LoVo (cell line): ENCODE measurements at places on chromosomes 1 and 21.

DNA sequence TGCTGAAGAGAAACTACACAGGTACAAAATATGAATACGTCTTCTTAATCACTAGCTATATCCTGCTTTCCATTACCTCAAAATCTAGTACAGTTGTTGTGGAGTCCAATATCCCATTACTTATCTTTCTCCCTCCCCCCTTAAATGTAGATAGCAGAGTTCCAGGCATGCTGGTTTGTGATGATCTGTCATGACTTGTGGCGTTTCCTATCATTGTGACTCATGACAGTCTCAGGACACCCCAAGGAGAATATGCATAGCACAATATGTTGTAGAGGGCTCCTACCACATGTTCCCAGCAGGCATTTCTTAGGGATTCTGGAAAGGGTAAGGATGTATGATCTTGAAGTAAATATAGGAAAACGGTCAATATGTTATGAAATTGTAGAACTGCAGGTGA, 206.9 kb downstream of the USH2A start:
- DNase-seq: no peak

DNA sequence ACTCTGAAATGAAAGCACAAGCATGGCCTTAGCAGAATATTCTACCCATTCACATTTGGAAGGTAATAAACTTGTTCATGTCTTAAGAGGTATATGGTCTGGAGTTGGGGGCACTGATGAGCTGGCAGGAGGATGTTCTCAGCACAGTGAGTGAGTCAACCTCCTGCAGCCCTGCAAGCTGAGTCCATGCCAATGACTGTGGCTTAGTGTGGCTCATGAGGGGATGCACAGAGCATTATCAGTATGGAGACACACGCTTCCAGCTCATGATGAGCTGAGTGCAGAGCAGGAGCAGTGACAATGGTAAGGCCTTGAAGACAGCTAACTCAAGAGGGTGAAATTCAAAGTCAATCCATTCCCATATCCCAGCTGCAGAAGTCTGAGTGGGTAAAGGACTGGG, 102.3 kb downstream of the TNFSF18 start:
- no peak for DNase-seq

DNA sequence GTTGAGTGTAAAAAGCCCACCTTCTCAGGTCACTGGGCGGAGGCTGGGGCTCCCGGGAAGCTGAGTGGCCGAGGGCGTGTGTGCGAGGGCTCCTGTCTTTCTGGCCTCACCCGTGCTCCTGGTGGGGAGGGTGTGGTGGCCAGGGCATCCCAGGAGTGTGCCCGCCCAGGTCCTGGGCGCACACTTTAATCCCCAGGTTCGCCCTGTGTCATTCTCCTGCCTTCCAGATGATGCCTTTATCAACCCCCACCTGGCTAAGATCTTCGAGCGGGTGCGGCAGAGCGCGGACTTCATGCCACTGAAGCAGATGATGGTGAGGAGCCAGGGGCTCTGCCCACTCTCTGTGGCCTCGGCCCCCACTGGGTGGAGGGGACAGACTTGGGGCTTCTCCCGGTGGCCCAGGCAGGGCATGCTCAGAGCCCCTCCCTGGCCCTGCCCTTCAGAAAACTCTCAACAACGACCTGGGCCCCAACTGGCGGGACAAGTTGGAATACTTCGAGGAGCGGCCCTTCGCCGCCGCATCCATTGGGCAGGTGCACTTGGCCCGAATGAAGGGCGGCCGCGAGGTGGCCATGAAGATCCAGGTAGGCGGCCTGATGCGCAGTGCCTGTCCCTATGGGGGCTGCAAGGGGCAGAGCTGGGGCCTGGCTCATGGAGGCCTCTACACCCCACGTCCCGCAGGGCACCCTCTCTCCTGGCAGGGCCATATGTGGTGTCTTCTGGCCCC, 42.5 kb downstream of the COQ8A start:
- DNase-seq: no peak

GRCh38 chr1:157965584-157965983, 27.9 kb upstream of the KIRREL1 start:
- DNase-seq: no peak

DNA sequence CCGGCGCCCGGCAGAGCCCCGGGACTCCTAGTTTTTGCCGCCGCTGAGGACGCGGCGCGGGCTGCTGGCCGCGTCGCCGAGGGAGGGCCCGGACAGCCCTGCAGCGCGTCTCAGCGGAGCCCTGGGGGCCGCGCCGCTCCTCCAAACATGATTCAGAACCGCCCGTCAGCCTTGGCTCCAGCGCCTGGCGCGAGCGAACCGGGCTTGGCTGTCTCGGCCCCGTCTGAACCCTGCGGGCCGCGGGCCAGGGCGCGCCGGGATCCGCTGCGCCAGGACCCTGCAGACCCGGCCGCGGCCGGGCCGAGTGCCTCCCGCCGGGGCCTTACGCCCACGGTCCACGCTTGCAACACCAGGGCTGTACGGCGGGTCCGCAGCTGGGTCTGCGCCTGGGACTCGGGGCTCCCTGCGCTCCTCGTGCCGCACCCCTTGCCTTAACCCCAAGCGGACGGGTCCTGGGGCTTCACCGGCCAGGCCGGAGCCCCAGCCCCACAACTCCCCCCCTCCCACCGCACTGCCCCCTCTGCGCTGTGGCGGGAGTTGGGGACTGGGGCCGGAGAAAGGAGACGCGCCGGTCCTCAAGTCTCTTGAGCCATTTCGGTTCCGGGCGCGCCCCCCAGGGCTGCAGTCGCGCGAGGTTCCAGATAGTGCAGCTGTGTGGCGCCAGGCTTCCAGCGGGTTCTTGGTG, 48.4 kb upstream of the CD34 start:
- DNase-seq: no peak

DNA sequence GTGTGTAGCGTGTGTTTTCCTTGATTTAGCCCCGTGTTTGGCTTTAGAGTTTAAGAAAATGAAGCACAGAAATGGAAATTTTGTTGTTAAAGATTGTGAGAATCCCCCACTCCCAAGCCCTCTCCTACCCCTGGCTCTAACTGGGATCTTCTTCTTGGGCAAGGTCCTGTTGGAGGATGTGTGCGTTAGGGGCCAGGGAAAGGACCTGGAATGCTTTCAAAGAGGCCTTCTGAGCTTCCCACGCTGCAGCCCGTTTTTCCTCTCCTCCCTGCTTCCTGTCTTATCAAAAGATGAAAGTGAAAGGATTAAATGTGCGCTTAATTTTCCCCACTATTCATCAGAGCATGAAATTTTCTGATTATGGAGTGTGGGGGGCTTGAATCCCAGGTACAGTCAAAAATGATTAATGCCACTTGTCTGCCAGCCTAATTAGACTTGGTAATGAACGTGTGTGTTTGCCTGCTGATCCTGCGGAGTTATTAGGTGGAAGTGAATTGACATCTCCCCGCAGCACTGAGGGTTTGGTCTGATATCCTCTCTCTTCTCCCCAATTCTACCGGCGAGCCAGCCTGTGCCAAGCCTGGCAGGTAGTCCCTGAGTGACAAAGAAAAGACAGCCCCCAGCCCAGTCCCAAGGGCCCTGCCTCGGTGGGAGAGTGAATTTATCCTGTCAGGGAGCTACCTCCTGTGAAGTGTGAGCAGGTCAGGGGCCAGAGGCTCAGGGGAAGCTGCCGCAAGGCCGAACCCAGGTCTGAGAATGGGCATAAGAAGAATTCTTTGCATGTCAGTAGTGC, 4.9 kb downstream of the RASSF5 start:
- DNase-seq: no peak

DNA sequence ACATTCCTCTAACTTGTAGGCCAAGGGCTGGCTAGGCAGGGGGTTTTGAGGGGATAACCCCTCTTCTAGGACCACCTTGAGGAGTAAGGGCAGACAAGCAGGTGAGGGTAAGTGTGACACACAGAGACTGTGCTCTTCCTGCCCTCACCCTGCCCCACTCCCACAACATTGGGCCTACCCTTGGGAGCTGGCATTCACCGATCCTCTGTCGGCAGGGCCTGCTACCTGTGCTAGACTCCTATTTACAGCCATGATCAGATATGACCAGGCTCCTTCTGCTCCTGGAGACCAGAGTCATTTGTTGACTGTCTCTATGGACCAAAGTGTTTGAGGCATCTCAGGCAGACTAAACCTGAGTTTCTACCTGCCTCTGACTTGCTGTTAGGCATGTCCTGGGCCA, 68.3 kb downstream of the SYF2 start:
- DNase-seq: no peak

GRCh38 chr1:12778907-12779306, 5.4 kb downstream of the PRAMEF12 start:
- no peak for DNase-seq

DNA sequence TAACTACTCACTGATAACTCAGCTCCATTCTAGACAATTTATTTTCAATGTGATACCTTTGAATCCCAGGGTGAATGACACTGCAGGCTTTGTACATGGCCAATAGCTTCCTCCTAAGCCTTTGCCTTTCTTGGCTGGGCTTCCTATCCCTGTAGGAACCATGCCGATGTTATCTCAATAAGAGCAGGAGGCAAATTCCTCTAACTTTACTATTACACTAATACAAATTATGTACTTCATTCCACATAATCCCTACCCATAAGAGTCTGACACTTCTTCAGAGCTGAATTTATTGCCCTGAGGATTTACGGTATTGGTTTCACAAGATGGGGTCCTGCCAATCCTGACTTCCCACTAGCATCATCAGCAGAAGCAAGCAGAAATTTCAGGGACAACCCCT, 14.0 kb downstream of the TGFBR3 start:
- peak; percentile 43 for DNase-seq

DNA sequence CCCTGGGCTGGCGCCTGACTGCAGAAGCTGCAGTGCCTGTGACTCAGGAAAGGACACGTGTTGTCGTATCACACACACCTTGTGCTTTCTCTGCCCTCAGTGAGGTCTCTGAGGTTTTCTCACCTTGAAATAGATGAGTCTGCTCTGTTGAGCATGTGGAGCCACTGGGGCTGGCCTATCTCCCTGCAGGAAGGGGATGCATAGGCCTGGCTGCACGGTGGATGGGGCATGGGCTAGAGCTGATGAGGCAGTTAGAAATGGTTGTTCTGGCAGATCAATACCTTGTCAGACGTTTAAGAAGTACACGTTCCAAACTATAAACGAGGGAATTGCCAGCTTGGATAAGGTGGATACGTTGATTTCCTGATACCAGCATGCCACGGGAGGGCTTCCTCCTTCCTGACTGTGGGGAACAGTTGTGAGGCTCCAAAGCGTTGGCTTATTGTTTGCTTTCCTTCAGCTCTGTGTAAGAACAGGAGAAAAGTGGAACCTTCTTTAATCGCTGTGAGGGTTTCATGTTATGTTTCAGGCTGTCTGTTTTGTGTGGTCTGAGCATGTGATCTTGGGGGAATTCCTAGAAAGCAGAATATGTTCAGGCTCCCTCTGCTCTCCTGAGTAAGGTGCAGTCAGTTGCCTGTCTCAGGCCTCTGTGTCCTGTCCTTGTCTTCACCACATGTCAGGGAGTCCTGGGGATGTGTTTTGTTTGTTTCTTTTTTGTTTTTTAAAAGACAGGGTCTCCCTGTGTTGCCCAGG, 44.8 kb downstream of the PCNT start:
- DNase-seq: no peak

DNA sequence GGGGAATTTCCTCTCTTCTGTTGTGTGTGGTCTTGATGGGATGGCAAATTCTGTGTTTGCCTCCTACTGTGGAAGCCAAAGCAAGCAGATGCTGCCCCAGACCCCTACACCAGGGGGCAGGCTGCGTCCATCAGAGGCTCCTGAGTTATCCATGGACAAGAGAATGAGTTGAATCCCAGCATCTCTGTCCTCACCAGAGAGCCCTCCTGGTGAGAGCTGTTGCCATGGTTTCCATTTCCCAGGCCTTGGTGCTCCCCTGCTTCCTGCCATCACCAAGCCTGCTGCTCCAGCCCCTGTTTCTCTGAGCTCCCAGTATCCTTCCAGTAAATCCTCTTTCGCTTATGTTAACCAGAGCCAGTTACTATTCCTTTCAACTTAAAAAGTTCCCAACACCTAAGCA, 20.4 kb upstream of the GNG12 start:
- peak; percentile 33 for DNase-seq

- peak; percentile 73 for DNase-seq
These were observed 1.1 kb downstream of the SERTAD4 start for GRCh38 chr1:210233495-210234328.

DNA sequence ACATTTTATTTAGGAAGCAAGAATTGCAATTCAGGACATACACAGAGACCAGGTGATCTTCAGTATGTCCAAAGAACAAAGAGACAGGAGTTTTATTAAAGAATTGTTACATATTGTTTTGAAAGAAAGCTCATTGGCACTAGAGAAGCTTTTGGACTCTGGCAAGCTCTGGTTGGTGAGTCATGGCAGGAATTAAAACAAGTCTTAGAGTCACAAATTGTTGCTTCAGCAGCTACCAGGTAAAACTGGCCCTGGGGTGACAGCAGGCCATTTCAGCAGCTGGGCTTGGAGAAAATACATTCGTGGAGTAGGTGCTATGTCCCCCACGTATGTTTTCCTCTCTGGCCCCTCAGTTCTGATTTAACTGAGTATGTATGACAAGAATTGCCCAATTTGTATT, 58.8 kb downstream of the MAP3K21 start:
- peak; percentile 32 for DNase-seq

DNA sequence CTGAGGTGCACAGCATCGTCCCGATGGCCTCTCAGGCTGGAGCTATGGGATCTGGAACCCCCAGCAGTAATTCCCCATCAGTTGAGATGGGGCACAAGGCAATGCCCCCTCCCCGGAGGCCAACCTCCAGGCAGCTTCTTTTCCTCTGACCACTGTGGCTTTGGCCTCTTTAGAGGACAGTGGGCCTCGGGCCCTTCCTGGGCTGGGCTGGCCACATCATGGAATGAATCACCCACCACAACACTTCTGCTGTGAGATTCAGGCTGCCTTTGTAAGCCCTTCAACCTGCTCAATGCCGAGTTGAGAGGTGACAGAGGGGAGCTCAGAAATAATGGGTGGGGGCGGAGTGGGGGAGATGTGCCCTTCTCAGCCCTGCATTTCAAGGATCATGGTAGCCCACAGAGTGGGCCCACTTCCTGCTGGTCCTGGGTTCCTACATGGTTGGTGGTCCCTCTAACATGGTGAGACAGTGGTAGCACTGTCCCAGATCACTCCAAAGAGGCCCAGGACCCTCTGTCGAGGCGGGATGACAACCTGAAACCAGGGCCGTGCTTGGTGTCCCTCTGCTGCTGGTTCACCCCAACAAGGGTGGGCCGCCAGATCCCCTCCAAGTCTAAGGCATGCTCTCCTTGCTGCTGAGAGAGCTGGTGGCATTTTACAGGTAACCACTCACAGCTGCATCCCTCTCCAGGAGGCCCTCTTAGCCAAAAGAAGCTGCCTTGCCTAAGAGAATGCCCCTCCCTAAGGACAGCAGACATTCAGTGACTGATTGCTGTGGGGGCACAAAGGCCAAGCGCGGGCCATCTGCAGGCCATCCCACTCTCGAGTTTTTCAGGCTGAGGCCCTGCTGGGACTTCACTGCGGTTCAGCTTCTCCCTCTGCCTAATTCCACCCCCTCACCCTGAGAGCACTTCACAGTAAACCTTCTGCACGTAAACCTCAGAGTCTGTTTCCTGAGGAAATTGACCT, 29.7 kb upstream of the EVA1B start:
- DNase-seq: no peak

DNA sequence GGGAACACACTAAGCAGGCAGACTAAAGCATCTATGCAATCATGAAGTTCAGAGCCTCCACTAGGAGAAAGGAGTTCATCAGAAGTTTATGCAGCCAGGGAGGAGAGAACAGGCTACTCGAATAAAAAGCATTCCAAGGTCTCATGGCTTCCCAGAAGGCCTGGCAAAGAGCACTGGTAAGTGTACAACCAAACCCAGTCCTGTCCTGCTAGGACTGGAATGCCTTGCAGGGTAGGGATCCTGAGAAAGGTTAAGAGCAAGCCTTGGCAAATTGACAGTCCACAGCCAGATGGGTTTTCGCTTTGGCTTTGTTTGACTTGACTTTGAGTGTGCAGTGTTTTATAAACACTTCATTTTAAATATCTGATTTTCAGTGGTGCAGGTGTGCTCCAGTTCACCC, 133.6 kb upstream of the ATP1B1 start:
- DNase-seq: no peak
